ENCODE measurements at places on chromosomes 11 and 22.

GRCh38 chr11:130999992-131000770 lies 83.9 kb upstream of the SNX19 start:
- no peak for DNase-seq

DNA sequence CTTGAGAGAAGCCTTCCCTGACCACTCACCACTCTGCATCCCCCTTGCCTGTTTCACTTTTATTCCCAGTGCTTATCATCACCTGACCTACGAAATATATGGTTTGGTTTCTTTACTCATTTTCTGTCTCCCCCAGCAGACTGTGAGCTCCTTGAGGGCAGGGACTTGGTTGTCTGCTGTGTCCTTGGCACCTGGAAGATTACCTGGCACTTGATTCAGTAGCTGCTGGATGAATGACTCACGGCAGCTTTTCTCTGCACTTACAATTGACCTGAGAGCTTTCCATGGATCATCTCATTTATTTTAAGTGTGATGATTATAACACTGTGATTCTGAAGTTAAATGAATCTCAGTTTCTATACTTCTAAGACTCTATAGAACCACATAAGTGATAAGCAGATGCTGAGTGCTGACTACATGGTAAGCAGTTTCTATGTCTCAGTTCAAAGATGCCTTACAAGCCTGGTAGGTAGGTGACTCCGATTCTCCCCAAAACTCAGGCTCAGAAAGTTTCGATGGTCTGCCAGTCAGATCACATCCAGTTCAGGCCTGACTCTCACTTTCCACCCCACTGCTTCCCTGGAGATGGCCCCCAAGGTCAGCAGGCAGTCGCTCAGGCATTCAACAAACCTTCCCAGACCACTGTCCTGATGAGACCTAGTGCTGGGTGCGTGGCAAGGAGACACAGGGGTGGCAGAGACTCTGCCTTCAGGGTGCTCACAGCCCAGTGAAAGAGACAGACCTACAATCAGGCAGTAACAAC lies 11.6 kb downstream of the IL2RB start:
- DNase-seq, result no peak

DNA sequence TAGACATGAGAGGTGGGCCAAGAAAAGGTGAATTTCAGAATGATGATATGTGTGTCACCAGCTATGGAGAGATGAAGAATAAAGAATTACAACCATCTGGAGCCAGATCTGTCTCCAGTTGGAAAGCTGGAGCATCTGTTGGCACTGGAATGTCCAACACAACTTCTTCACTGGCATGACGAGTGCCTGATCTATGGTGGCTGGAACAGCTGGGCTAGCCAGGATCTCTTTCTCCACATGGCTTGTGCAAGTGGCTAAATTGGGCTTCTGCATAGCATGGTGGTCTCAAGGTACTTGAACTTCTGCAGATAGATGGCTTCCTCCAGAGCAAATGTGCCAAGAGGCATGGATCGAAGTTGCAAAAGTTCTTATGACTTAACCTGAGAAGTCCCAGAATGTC lies 256.1 kb upstream of the NCAM1 start:
- DNase-seq, result no peak

- no peak for DNase-seq
Measured at GRCh38 chr11:2732261-2732939, 32.6 kb upstream of the KCNQ1OT1 start.

GRCh38 chr11:122671400-122671891 lies 15.9 kb downstream of the UBASH3B start:
- no peak for DNase-seq

DNA sequence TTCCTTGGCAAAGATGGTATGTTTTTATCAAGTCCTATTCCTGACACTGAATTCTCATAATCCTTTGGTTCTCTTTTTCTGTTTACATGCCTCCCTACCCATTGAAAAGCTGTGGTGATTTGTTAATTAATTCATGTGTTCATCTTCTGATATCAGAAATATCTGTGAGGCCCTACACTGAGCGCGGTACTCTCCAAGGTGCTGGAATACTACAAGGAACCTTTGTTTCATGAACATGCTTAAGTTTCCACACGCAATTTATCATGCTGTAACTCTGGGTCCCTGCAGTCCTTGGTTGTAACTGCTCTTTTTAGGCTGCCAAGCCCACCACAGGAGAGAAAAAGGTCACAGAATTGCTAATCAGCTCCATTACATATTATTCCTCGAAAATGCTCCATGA lies 331.8 kb downstream of the FAT3 start:
- no peak for DNase-seq

DNA sequence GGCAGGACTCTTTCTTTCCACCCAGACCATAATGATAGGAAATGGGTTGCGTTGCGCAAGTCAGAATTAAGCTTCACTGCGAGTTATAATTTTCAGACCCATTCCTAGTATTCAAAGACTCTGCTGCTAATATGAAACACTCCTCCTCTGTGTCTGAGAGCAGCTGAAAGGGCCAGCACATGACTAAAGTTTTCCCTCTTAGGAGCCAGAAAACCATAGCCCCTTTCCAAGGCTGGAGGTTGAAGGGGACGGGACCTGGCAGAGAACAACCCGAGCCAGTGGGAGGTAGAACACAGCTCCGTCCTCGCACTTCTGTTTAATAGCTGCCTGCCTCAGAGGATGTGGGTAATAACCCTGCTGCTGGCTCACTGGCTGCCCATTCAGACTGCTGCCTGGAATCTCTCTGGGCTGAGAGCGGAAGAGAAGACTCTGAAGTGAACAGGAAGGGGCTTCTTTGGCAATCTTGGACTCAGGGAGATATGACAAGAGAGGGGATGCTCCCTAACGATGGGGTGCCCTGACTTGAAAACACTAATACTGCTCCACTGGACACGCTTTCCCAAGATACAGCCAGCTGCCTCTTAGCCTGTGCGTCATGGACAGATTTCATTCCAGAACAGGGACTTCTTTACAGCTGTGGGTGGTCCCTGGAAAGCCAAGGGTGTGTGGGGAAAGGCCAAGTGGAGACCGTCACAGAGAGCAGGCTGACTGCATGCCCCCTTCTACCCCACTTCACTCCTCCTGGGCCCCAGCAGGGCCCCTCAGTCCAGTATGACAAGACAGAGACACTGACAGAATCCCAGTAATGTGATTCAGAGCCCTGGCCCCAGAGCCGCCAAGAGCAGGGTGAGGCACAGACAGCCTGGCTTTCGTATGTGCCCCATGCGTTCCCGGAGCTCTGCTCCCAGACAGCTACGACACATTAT lies 156.9 kb downstream of the FEZ1 start:
- no peak for DNase-seq

DNA sequence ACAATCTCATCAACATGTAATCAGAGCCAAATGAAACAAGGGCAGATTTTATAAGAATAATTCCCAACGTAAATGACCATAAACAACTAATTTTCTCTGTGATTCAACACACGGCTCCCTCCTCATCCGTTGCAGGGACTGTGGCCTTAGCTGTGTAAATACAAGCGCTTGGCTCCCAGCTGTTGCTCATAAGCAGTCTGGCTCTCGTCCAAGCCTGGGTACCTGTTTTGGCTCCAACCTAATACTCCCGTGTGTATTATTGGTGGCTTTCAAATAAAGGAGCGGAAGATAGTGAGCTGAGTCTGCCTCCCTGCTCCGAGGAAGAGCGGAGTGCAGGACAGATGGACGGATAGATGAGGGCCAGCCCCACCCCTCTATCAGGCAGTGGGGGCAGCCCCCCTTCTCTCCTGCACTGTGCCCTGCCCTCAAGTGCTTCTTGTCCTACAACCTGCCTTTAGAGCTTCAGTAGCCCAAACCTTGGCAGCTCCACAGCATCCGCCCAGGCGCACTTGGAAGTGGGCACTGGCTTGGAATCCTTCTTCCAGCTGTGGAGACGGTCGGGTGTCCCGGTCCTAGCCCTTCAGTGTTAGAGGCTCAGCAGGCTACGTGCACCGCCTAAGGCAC lies 670.9 kb downstream of the BRD1 start:
- peak; percentile 90 for DNase-seq

DNA sequence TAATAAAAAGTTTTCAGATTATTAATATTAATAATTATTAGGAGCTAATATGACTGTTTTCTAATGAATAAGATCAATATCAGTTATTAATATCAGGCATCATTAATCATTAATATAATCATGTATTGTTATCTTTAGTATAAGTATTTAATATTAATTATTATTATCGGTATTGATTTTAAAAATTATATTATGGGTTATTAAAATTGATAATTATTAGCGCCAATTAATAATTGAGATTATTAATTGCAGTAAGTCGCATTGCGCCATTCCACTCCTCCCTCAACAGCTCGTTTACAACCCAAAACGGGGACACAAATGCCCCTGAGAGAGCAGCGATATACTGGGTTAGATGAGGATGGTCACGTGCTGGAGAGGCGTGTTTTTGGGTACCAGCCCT lies 20.2 kb downstream of the XNDC1N start:
- no peak for DNase-seq

- DNase-seq, result no peak
Measured at GRCh38 chr11:120180551-120181232, 30.1 kb upstream of the OAF start.

- DNase-seq, result no peak
Measured at GRCh38 chr11:75689863-75690609, 21.2 kb upstream of the MAP6 start.

DNA sequence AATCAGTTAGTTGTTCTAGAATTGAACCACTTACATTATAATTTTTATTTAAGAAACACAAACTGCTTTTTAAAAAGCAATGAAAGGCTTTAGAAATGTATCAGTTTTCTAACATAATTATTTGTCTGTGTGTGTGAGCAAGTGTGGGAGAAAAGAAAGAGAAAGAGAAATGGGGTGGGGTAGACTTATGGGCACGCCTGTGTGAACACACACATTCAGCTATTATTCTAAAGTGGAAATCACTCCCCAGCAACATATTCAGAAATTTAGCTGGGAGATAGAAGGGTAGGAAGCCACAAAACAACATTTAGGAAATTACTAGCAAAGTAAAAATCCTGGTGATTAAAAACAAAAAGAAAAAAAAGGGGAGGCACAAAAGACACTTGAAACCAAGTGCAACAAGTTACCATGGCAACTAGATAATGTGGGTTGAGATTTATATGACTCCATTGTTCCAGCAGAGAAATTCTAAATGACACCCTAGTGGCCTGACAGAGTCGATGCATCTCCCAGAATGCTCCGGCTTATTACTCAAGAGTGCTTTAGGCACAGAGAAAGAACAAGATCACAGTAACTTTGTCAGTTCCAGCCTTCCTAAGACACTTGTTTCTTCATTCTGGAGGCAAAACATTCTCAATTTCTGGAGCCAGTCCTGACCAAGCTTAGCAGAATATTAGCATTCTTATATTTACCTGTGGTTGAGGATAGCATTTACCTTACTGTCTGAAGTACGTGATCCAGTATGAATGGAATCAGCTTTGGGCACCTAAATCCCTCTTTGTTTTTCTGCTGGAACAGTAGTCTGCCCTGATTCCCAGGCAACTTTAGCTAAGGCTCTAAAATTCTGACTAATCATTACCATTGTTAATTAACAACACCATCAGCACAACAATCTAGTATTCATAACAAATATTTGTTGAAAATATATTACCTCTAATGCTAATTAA lies 444.4 kb downstream of the DLG2 start:
- DNase-seq, result peak; percentile 17

DNA sequence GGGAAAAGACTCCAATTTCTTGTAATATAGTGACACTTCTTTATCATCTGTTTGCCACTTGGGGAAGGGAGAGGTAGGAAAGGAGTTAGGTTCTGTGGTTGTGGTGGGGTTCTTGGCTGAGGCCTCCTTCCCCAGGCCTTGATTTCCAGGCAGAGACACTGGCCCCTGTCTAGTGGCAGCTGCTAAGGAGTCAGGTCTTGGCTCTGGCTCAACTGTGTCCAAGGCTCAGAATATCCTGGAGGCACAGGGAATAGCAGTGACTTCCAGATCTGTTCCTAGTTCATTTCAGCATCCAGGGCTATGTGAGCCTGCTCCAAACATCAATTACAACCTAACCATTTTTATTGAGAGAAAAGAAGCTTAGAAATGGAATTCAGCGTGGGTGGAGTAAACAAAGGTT lies 29.5 kb downstream of the PPFIBP2 start:
- DNase-seq, result no peak

- DNase-seq, result no peak
Measured at GRCh38 chr22:25045159-25045558, 92.6 kb downstream of the KIAA1671 start.

- DNase-seq, result no peak
Measured at GRCh38 chr11:2213384-2213842, 41.8 kb upstream of the TH start.

DNA sequence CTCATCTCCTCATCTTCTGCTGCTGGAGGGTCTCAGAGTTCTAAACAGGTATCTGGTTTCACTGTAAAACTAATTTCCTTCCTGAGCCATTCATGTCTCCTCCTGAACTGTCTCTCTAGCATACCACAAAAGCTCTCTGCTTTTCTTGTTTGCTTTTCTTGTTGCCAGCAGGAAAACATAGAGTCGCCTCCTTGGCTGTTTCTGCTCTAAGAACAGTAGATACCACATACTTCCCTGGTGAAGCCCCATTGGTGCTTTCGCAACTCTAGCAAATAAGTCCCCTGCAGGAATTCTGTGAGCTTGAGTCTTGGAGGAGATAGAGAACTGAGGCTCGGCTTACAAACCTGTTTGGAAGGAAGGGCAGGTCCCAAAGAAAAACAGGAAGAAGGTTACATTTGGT lies 7.0 kb downstream of the DIXDC1 start:
- DNase-seq, result no peak

DNA sequence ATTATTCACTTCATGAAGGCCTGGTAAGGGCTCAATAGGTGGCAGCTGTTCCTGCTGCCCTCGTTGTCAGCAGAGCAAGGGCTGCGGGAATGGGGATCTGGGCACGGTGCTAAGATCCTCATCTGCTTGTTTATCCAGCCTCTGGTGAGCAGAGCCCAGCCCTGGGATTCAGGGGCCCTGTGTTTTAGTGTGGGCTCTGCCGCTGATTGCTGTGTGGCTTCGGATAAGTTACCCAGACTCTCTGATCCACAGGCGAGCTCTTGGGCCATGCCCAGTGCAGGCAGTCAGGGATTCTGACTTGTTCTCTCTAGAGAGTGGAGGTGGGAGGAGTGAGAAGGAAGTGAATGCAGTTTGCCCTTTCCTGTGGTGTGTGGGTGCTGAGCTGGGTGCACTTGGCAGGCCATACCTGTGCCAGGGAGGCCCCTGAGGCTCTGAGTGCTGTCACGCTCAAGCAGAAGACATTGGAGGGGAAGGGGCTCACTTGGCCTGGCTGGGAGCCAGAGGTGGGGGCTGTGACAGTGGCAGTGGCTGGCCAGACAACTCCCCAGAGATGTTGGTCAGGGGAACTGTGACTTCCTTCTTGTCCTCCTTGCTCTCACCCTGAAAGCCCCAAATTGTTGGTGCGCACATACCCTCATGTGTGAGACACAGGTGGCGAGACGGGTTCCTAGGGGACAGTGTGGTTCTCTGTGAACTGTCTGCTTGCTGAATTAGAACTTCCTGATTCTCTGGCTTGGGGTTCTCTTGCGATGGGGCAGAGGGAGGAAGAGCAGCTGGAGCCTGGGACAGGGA lies 43.7 kb downstream of the CD82 start:
- DNase-seq, result no peak

- no peak for DNase-seq
Measured at GRCh38 chr22:47713941-47714340, 951.5 kb downstream of the TBC1D22A start.
